ENCODE measurements at places on chromosomes 3 and 15.
A peak's percentile ranks its signal among the peaks of the same experiment; 100 is the strongest.

- no peak for DNase-seq
Observed at GRCh38 chr3:171700653-171701052, 109.6 kb downstream of the PLD1 start.

DNA sequence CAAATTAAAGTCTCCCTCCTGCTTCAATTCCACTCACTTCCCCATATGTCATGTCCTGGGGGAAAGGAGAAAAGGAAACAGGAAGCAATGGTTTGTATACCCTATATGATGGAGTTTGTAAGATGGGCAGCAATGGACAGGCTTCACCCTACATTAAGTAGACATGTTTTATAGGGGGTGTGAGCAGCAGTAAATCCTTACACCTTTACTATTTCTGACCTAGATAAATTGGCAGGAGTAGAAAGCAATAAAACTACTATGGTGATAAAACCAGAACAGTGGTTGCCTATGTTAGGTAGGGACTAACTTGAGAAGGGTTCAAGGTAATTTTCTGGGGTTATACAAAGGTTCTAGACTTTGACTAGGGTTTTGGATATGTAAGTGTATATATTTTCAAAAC is 301.7 kb downstream of the GBE1 start:
- DNase-seq: no peak

DNA sequence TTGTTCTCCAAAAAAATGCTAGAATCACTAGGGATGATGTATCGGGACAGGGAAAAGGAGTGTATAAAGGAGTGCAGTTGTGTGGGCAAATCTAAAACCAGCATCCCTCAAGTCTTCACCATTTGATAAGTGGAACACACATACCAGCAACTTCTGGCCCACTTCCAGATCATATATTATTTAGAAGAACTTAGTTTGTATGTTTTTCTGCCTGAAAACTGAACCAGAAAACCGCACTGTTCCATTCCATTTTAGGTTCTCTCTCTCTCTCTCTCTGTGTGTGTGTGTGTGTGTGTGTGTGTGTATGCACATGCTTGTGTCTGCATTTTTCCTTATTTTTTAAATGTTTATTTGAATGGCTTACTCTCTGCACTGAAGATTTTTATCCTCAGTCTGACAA is 93.5 kb downstream of the SERPINI1 start:
- no peak for DNase-seq

DNA sequence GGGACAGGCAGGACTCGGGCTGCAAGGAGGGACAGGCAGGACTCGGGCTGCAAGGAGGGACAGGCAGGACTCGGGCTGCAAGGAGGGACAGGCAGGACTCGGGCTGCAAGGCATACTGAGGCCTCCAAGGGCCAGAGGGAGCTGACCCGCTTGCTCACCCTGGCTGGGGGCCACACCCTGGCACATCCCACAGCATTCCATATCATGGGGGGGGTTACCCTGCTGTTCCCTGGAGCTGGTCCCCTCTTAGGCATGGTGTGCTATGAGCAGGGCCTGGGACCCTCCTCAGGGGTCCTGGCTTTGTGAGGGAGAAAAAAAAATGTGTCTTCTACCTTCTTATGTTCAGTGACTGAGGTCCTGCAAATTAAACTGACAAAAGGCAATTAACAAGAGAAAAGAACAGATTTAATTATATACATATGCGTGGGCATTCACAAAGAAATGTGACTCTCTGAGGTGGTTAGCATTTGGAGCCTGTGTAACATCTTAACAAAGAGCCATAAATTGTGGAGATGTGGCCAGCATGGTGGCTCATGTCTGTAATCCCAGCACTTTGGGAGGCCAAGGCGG is 97.6 kb upstream of the ALDH1A3 start:
- DNase-seq: no peak

DNA sequence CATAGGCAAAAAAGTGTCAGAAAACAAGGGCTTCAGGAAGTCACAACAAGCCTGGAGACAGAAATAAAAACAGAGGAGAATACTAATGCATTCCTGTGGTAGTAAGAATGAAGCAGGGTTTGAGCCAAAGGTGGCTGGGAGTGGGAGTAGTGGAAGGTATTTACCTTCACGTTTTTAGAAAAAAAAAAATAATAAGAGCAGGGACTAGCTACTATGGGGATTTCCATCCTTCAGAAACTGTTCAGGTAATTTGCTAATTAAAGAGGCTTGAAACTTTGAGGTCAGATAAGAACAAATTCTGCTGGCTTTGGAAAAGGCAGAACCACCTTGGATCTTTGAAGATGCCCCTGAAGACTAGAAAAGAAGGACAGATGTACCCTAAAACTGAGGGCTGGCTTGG is 18.4 kb downstream of the ILDR1 start:
- DNase-seq: no peak

DNA sequence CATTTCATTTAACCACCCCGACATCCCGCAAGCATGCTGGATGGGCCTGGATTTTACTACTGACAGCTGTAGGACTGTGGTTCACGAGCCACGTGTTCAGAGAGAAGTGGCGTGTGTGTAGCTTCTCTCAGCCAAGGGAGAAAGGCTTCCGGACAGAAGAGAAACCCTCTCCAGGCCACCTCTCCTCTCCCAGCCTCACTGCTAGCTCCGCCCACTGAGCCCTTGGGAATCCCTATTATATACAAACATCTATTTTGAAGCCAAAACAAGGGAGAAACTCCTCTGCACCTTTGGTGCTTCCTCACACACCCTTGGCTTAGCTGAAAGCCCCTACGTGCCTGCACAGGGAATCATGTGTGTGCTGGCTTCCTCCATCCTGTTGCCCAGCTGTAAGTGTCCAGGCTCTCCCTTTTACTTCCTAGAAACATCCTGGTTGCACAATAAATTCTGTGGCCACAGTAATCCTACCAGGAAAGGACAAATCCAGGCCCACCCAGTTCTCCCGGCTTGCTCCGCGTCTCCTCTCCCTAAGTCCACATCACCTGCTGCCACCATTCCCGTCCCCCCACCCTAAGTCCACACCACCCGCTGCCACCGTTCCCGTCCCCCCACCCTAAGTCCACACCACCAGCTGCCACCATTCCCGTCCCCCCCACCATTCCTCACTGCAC is 30.5 kb downstream of the PCSK6 start:
- DNase-seq: no peak

- no peak for DNase-seq
Observed at GRCh38 chr15:48630245-48630644, 15.3 kb downstream of the FBN1 start.

DNA sequence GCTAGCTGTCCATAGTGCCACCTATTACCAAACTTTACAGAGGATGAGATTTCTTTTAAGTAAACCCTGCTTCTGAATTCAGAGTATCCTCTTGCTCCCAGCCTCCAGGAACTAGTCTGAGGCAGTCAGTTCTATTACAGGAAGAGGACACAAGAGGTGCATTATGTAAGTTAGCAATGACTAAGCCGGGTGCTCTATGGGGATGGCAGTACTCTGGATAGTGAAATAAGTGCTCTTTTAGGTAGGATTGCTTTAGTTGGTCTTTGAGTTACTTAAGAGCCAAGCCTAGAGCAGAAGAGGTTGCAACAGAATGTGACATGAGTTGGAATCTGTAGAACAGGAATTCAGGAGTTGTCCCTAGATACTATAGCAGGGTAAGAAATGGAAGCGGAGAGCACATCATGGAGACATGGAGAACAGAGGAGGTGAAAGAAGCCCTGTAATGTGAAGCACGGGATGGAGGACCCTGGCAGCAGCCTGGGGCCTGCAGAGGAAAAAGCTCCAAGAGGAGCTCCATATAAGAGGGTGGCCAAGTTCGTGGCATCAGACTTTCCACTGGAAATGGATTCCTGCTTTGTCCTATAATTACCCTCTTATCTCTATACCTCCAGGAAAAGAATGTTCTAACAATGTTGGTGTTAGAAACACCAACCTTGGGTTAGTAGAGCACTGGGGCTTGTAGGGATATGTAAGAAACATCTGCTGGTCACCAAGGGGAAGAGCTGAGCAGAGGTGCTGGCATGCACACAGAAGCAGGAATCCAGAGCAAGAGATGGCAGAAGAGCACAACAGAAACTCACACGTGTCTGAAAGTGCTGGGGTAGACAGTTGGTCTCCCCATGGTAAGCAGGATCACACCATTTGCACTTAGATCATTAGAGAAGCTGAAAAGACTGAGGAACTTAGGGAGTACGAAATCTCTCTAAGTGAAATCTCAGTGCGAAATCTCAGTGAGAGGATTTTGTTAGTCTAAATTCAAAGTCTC is 851.1 kb downstream of the FHIT start:
- DNase-seq: peak; percentile 54

- peak; percentile 96 for DNase-seq
Observed at GRCh38 chr3:157785102-157785826, 282.0 kb upstream of the VEPH1 start.

Measured in HT1080 (cell line).